ENCODE measurements at places on chromosomes 7 and 10. TPM values are rescaled to one million over a fixed set of nuclear protein-coding genes. Genes with fewer than 3 reads are reported as not detected.

HOXA9 gene
- total RNA-seq = 56.1 TPM

REPIN1 gene
- 148 TPM for total RNA-seq

SLC29A4 gene
- 12.4 TPM for total RNA-seq

TBATA gene
- not detected for total RNA-seq

DEPP1 gene
- total RNA-seq = 31.9 TPM

ACBD7 gene
- total RNA-seq = not detected

VAX1 gene
- not detected for total RNA-seq

FAM25A gene
- total RNA-seq = not detected

NPSR1 gene
- total RNA-seq = not detected

JCAD gene
- 5.8 TPM for total RNA-seq

TAS2R4 gene
- not detected for total RNA-seq

SLC26A5 gene
- not detected for total RNA-seq

CAMK2B gene
- total RNA-seq = 2.7 TPM

ANKRD30A gene
- not detected for total RNA-seq

INA gene
- total RNA-seq = 1.1 TPM

HILPDA gene
- 2.6 TPM for total RNA-seq

TAS2R3 gene
- total RNA-seq = 6.3 TPM

CALCR gene
- not detected for total RNA-seq

PHYH gene
- total RNA-seq = 47.5 TPM

CUZD1 gene
- 2.7 TPM for total RNA-seq

ABCA13 gene
- total RNA-seq = 2.7 TPM

LIPN gene
- not detected for total RNA-seq

RAMP3 gene
- total RNA-seq = 89.1 TPM

UCN3 gene
- 1.4 TPM for total RNA-seq

SPDYE5 gene
- not detected for total RNA-seq

PAPOLB gene
- total RNA-seq = not detected

NRP1 gene
- total RNA-seq = 19.5 TPM

IL2RA gene
- total RNA-seq = 1.3 TPM

ABCF2 gene
- total RNA-seq = 29.7 TPM

ENO4 gene
- not detected for total RNA-seq

MKI67 gene
- 11.9 TPM for total RNA-seq

ANKRD7 gene
- not detected for total RNA-seq

AS3MT gene
- not detected for total RNA-seq

HOXA11 gene
- total RNA-seq = not detected

Data from Peyer's patch (tissue), 4 donors.